ENCODE measurements at places on chromosomes 6 and 20.

GRCh38 chr6:131914234-131914633, 36.9 kb downstream of the CCN2 start:
- DNase-seq, result no peak

DNA sequence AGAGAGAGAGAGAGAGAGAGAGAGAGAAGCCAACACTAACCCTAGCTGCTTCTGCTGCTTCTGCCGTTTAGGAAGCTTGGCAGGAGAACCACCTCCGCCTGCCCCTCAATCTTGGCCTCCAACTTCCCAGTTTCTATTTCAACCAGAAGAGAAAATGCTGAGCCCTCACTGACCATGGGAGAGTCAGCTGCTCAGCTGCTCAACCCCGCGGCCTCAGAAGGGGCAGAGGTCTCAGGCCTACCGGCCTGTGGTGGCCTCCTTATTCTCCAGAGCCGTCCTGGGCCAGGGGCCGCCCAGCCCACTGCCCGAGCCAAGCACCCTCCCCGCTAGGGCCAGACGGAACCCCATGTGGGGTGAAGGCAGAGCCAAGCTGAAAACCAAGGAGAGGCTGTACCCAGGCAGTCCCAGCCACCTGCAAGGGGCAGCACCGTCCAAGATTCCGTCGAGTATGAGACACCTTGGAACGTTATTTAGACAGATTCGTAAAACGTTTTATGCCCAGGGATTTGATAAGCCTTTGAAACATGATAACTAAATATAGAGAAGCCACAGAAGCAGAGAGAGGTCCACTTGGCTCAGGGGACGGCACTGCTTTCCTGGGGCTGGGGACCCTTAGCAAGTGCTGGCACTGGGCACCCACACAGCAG, 116.6 kb downstream of the DLL1 start:
- peak; percentile 73 for DNase-seq

DNA sequence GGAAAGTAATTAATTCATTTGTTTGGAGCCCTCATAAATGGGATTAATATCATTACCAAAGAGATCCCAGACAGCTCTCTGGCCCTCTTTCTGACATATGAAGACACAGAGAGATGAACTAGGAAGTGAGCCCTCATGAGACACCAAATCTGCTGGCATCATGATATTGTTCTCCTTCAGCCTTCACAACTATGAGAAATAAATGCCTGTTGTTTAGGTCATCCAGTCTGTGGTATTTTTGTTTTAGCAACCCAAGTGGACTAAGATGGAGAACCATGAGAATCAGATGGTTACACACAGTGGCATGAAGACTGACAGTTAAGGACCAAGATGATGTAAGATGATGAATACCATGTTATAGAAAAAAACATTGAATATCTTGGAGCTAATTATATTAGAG, 16.9 kb upstream of the HBS1L start:
- DNase-seq, result no peak

DNA sequence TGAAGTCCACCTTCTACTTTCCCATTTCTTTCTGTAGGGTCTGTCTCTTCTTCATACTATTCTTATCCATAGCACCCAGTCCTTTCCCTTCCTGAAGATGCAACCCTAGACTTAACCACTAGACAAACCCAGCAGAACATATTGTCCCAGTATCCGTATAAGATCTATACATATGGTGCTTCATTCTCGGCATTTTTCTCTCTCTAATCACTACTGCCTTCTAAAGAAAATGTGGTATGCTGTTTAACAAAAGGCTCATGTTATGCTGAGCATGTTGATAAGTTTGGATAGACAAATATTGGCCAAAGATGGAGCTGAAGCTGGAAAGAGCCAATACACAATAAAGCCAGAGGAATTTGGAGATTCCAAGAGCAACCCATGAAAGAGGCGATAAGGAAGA, 212.6 kb downstream of the MAFB start:
- no peak for DNase-seq

- peak; percentile 51 for DNase-seq
Observed at GRCh38 chr6:109381061-109381746, 1.1 kb downstream of the CD164 start.

GRCh38 chr6:90370493-90370959, 73.9 kb upstream of the BACH2 start:
- DNase-seq, result no peak

GRCh38 chr6:11853678-11854407, 75.2 kb upstream of the ADTRP start:
- peak; percentile 14 for DNase-seq

- peak; percentile 86 for DNase-seq
Observed at GRCh38 chr6:7201732-7202541, 94.2 kb downstream of the RREB1 start.

Measured in pons (tissue), 1 donor.